ENCODE measurements at places on chromosomes 11 and 22. TPM values are rescaled to one million over a fixed set of nuclear protein-coding genes. Genes with fewer than 3 reads are reported as not detected.

DNA sequence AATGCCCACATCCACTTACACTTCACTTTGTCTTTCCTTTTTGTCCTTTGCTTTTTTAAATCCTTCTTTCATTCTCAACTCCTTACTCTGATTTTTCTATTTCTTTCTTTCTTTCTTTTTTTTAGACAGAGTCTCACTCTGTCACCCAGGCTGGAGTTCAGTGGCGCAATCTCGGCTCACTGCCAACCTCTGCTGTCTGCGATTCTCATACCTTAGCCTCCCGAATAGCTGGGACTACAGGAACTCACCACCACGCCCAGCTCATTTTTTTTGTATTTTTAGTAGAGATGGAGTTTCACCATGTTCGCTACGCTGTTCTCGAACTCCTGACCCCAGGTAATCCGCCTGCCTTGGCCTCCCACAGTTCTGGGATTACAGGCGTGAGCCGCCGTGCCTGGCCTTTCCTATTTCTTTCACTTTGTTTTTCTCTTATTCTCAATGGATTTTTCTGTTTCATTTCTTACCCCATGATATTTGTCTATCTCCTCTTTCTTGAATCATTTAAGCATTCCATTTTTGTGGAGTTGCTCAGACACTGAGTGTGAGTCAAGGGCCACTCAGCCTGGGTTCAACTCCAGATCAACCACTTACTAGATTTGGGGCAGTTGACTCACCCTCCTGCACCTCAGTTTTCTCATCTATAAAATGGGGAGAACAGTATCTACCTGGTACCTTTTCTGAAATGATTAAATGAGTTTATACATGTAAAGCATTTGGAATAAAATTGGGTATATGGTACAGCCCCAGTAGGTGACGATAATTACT lies 7.6 kb downstream of the KCNJ5 start:
- DNase-seq, result no peak

DNA sequence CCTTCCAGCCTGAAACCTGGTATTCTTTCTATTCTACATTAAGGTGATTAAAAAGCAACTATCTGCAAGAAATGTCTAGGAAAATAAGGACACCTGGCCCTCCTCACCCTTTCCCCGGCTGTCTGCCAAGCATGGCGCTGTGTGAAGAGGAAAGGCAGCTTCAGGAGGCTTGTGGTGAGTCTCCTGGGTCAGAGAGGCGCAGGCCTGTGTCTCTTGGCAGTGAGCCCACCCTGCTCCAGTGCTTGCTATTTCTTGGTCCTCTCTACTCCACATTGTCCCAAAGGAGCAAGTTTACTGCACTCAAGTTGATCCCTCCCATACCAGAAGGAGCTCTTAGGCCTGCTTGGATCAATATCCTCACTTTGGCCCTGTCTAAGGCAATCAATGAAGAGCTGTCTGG lies 520.7 kb upstream of the B3GAT1 start:
- no peak for DNase-seq

DNA sequence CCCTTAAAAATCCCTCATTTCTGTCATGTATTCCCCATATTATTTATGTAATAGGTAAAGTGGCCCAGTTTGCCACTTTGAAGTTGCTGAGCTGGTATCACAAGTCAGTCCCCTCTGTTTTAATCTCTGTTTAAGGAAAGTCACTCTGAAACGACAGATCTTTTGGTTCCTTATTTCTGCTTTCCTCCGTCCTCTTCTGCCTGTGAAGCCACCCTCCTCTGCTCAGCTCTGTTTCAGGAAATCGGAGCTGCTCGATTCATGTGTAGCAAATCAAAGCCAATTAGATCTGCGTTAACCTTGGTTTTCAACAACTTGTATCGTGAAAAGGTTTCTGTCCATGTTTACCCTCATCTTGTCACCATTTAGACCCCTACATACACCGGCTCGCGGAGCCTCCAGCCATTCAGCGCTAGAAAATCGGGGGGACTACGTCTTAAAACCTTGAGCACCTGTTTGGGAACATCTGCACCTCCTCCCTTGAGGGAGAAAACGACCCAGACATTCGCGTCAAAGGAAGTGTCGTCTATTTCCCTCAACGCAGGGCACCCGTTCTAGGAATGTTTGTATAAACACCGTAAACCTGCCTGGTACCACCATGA lies 576 bp upstream of the SC5D start:
- no peak for DNase-seq

DNA sequence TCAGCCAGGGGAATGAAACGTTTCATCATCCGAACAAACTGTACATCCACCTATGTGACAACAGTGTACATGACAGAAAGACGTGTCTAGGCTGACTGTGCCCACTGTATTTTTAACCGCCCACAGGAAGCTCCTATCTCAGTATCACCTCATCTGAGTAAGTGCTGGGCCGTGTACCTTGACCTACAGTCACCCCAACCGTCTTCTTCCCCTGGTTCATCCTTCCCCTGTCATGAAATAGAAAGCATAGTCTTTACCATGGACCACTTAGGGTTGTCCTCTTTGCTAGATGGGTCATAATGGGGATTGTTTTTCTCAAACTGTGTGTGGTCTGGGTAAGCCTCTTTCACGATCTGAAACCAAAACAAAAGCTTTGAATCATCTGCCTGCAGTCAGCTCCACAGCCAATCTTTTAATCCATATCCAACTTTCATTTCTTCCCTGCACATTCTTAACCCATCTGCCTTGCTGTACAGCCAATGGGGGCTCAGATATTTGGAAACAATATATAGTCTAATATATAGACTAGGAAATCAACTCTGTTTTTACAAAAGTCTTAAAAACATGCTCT lies 4.2 kb downstream of the THYN1 start:
- no peak for DNase-seq

DNA sequence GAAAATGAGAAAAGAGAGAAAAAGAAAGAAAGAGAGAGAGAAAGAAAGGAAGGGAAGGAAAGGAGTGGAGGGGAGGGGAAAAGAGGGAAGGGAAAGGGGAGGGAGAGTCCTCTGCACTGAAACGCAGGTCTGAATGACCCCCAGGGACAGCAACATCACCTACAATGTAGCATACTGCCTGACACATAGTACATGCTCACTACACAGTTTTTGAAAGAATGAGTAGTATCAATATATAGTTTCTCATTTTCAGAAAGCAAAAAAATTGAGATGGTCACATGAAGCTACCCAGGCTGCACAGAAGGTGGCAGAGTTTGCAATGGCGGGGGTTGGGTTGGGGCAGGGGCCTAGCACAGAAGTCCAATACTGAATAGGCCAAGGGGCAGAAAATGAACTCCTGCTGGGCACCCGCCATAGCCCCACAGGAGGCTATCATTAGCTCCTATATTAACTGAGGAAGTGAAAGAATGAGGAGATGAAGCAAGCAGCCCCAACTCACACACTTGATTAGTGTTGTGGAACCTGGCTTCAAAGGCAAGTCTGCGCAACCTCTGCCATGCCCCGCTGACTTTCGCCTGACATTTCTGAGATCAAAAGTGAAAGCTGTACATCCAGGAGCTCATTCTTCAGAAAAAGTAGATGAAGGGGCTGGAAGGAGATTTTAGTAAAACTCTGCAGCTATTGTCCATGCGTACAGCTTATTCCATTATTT lies 241.2 kb upstream of the SYN3 start:
- DNase-seq, result peak; percentile 17

The RBM4 gene
- polyA plus RNA-seq, result 261 TPM

GRCh38 chr11:31863170-31863832 lies 52.2 kb upstream of the PAX6 start:
- DNase-seq, result no peak

The RIN1 gene
- polyA plus RNA-seq, result 2.7 TPM

- DNase-seq, result no peak
Observed at GRCh38 chr22:39515266-39516050, 4.9 kb upstream of the ATF4 start.

The UPB1 gene
- polyA plus RNA-seq, result 1.1 TPM
